ENCODE measurements at places on chromosomes 13 and 19.

DNA sequence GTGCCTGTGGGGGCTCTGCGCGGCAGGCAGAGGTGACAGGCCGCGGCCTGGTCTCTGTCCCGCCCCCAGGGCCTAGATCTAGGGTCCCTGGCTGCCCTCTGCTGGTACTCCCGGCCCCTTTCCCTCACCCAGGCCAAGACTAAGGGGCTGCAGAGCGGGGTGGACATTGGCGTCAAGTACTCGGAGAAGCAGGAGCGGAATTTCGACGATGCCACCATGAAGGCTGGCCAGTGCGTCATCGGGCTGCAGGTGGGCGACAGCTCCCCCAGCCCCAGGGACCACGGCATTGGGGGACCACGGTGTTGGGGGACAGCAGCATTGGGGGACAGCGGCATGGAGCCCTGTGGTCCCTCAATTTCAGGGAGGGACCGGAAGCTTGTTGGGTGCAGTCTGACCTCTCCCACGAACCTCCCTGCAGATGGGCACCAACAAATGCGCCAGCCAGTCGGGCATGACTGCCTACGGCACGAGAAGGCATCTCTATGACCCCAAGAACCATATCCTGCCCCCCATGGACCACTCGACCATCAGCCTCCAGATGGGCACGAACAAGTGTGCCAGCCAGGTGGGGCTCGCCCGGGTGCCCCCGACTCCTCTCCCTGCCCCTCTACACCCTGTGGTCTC, 3.8 kb upstream of the ABCA7 start:
- DNase-seq = no peak

DNA sequence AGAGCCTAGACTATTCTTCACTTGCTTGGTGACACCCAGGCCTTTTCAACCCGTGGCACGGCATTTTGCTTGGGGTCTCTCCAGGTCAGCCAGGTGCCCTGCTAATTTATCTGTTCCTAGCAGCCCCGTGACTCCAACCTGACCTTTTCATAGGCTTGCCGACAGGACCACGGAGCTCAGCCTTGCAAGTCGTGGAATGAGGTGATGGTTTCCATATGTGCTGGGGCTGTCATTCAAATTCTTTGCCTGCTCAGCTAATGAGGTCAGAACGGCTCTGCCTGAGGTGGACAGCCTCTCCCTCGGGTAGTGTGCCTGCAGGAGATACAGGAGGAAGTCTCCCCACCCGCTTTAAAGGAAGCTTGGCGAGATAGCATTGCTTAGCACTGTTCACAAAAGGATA, 61.0 kb downstream of the SHISA2 start:
- no peak for DNase-seq

DNA sequence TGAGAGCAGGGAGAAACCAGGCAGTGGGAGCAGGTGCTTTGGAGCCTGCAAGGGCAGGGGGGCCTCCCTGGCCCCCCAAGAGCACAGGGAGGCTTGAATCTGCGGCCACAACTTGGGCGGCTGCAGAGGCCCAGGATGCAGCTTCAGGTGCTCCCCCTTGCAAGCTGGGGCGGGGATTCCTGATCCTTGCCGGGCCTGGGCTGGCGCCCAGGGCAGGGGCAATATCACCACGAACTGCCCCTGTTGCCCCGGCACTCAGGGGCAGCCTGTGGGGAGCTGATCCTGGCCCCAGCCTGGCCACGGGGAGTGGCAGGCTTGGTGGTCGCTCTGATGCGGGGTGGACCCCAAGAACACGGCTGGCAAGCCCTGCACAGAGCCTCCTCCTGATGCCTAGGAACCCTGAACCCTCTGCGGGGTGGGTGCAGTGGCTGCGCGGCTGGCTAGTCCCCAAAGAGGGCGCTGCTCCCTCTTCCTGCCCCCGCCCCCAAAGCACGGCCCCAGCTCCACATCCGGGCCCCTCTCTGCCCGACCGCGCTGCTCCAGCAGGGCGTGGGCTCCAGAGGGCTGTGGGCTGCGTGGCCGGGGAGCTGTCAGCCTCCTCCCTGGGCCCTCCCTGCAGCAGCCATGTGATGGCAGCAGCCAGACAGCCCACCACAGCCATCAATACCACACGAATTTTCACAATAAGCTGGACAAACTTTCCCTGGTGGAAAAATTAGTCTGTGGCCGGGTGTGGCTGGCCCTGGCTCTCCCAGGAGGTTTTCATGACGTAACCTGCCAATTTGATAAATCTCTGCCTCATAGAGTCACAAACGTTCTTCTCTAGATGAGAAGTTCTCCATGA, 21.0 kb downstream of the TNFSF9 start:
- peak; percentile 63 for DNase-seq

GRCh38 chr19:1474011-1474764, 4.8 kb downstream of the C19orf25 start:
- no peak for DNase-seq

DNA sequence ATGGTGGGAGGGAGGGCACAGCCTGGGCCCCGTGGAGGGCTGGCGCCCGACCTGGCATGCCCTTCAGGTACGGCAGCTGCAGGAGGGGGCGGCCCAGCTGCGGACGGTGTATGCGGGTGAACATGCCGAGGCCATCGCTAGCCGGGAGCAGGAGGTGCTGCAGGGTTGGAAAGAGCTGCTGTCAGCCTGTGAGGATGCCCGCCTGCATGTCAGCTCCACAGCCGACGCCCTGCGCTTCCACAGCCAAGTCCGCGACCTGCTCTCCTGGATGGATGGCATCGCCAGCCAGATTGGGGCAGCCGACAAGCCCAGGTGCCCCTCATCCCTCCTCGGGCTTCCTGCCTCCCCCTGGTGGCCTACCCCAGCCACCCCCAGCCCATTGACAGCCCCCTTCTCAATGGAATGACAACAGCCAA, 16.6 kb upstream of the SHKBP1 start:
- no peak for DNase-seq

GRCh38 chr13:59982631-59983382, 180.9 kb downstream of the DIAPH3 start:
- no peak for DNase-seq

GRCh38 chr13:50428183-50428877, 413.1 kb downstream of the KCNRG start:
- no peak for DNase-seq

DNA sequence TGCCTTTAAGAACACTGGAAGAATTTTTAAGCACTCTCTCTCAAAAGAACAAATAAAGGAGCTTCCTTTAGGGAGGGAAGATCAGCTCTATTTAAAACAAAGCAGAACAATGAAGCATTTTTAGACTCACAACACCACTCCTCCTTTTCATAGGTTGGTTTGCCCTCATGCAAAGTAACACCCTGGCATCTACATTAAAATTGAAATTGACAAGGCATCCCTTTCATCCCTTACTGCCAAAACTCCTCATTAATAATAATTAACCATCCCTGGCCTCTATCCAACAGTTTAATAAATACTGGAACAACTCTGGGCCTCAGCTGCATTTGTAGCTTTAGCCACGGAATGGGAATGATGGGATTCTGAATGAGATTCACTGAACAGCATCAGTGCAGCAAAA, 929.1 kb downstream of the PCDH9 start:
- DNase-seq = no peak

Measured in activated gamma-delta T cell treated with Interleukin-2 at 50 U/mL for 16 hours (primary cell).